ENCODE measurements at places on chromosomes 4 and X. TPM values are rescaled to one million over a fixed set of nuclear protein-coding genes. Genes with fewer than 3 reads are reported as not detected.

GRCh38 chr4:5979981-5980380, 38.2 kb downstream of the C4orf50 start:
- no peak for DNase-seq

DNA sequence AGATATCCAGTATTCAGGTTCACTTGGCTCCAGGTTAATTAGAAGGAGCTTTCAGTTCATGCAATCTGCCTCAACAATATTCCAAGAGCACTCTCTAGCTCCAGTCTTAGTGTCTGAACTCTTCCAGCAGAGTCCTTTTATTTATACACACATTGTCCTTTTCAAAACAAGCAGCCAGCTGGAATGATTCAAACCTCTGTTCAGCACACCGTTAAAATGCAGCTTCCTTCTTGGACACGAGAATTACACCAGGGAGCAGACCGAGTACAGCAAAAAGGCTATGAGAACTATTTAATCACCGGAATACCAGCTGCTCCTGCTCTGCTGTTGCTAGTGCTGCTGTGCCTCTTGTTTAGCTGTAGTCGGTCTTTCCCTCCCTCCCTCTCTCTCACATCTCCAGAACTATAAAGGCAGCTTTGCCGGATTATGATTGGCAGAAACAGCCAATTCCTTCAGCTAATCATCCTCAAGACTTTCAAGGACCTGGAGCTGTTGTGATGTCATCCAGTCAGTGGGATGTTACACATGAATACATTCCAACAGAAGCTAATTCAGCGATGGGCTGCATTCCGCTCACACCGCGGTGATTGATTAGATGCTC, at the start of gene NDST4:
Gene NDST4 (minus strand): TSS at position 115 of the 601 bp plus-strand sequence. CDS start 36,584 bp downstream, outside the sequence.
- no peak for DNase-seq

DNA sequence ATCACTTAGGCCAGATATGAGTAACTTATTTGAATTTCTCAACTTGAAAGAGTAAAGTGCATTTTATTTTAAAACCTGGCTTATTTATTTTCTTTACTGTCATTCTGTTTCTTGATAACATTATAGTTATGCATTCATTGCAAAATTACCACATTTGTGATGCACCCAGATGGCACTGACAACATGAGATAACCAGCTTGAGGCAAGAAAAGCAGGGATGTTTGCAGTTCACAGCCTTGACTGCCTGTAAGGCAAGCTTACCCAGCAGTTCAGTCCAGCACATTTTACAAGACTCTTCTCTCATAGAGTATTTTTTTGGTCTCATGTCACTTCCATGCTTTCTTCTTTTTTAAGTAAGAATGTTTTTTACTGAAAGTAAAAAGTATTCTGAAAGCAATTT, 25.3 kb upstream of the EPGN start:
- no peak for DNase-seq

DNA sequence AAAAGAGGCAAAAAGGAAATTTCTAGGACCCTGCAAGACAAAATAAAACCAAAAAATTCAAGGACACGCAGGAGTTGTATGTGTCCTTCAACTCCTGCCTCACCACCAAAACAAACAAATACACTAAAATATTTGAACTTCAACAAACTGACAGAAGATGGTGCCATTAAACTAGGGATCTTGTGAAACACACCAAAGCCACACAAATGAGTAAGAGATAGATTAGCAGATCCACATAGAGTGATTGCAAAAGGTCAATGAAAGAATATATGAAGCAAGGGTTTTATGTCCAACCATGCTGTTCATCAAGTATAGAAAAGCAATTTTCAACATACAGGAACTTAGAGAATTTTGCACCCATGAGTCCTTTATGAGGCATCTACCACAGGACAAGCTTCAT, 40.1 kb upstream of the SCML1 start:
- no peak for DNase-seq

GRCh38 chr4:2785613-2786012, 7.3 kb upstream of the SH3BP2 start:
- no peak for DNase-seq

GRCh38 chr4:89006307-89006706, 50.7 kb downstream of the FAM13A start:
- DNase-seq, result no peak

The USP17L26 gene
- not detected for total RNA-seq

- no peak for DNase-seq
Measured at GRCh38 chr4:10168151-10168550, 51.6 kb upstream of the WDR1 start.

GRCh38 chr4:6354626-6355025, 85.0 kb downstream of the WFS1 start:
- DNase-seq, result no peak

Data from Right ventricle myocardium superior (tissue), 1 donor.